ENCODE measurements at places on chromosomes 3 and 15.

DNA sequence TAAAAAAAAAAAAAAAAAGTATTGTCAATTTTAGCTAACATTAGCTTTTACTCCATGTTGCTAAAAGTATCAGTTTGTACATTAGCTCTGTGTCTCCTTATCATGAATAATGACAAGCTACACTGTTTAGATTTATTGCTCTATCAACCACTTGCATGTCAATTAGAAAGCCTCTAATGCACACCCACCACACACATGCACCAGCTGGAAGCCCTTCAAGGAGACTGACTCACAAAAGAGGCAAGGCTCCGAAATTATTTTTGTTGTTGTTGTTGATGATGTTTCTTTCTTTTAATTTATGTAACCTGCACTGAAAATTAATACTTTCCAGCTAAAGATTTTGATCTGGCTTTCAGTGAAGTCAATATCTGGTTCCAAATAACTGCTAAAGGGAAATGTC, 71.5 kb downstream of the ETFA start:
- no peak for DNase-seq

GRCh38 chr3:148307443-148307843, 390.3 kb upstream of the AGTR1 start:
- no peak for DNase-seq

- DNase-seq: no peak
Observed at GRCh38 chr3:140816372-140817195, 125.1 kb upstream of the SLC25A36 start.

DNA sequence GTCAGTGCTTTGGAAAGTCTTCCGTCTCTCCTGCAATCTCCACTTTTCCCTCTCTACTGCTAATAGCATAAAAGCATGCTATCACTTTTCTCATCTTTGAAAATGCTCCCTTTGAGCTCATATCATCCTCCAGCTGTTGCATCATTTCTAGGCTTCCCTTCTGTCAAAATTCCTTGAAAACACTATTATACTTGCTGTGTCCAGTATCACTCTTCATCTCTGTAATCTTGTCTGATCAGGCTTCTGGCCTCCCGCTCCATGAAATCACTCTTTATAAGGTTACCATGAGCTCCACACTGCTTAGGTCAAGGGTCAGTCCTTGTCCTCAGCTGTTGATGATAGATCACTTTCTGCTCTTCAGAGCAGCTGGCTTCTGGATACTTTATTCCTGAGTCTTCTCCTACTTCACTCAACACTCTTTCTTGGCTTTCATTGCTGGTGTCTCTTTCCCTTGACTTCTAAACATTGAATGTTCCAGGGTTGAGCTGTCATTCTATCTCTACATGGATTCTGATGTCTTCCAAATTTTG, 50.9 kb upstream of the SPTSSB start:
- DNase-seq: no peak

DNA sequence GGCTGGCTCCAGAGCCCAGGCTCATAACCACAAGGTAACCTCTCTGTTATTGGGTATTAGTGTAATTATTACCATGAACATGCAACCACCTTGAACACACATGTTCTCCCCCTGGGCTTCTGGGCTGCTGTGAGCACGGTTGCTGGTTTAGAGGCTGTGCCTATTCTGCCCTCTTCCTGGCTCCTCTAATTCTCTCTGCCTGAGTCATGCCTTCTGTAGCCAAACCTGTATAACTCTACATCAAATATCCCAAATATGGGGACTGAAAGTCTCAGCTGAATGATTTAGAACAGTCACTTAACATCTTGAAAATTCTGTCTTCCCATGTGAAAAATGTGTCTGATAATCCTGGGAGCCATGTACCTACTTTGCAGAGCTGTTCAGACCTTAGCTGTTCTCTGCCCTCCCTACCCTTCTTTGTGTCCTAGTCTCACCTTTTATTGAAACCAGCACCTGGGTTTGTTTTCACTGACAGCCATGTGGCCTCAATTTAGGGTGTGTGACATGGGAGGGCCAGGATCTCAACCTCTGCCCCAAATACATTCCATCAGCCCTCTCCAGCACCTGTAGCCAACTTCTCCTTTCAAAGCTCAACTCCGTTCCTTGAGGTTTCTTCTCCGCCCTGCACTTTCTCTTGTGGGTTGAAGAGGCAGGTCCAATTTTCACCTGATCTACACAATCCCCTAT, 60.7 kb downstream of the PDZRN3 start:
- no peak for DNase-seq

GRCh38 chr15:59997070-59997701, 6.9 kb upstream of the FOXB1 start:
- peak; percentile 78 for DNase-seq

DNA sequence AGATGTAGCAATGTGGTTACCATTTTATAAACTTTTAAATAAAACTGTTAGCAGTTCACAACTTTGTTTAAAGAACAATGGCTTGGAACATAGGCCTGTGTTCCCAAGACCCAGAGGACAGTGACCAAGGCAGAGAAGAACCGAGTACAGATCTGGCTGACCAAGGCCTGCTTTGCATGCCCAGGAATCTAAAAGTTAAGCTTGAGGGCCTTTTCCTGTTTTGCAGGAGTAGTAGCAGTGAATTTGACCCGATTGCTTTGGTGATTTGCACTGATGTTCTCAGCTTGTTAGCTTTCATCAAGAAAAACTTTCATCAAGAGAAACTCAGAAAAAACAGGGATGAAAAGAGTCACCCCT, 9.9 kb downstream of the FILIP1L start:
- no peak for DNase-seq

GRCh38 chr15:59138243-59138642, 33.3 kb downstream of the CCNB2 start:
- peak; percentile 64 for DNase-seq

DNA sequence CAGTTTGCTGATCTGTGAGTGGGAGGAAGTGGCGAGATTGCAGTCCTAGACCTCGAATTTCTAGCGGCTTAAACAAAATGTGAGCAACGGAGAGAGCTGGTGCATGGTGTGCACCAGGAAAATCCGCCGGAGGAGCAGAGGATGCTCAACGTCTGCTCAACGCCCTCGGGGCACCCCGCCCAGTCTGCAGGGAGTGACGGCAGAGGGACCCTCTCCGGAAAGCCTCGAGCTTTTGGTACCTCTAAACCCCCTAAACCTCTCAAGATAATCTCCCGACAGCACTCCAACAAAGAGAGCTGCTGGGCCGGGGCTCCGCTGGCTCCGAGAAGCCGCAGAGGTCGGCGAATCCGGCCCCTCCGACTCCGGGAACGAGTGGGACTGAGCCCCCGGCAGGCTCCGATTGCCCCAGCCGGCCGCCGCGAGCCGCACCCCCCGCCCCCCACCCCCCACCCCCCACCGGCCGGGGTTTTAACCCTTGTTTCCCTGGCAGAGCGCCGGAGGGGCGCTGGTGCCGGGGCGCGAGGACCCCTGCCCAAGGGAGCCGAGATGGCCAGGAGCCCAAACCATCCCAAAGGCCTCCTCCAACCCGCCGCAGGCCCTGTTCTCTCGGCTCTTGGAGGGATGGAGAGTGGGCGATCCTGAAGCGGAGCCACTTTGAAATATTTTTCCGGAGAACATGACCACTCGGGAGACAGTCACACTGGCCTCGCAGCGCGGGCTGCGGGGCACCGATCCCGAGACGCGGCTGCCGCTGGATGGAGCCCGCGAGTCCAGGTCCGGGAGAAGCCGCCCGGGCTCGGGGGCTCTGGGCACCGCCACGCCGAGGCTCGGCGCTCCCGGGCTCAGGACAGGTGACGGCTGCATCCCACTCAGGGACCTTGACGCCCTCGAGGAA, 1.5 kb downstream of the MEGF11 start:
- DNase-seq: peak; percentile 43

DNA sequence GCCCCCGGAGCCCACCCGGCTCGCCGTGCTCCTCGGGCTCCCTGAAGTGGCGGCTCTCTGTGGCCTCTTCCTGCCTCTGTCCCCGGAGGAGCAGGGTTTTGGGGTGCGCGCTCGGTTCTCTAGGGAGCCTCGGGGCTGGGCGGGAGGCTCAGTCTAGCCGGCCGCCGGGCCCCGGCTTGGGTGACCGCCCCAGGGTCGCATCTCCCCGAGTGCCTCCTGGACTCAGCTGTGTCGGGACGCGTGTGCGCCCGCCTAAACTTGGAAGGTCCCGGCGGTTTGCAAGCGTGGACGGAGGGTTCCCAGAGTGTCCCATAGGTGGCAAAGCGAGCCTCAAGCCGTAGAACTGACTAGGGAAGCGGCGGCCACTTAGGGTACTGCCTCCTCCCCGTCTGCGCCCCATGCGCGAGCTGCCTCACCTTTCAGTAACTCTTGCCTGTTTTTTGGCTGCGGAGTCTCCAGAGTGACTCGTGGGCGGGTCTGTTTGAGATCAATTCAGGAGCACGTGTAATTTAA, 601 bp downstream of the ACTL6A start:
- peak; percentile 76 for DNase-seq

DNA sequence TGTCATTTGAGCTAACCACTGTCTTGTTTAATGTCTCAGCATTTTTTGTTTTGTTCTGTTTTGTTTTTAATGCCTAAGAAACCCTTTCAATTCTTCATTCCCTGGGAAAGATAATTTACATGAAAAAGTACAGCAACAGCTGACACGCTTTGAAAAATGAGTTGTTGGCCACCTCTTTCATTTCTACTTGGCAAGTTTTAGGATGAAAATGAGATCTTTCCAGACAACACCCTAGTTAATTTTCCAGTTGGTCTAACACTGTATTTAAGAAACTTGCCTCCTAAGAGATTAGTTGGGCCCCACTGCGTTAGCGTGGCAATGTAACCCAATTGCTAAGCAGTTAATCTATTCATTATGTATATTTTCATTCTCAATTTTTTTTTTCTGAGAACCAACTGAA, 194.0 kb upstream of the LRRN1 start:
- no peak for DNase-seq

DNA sequence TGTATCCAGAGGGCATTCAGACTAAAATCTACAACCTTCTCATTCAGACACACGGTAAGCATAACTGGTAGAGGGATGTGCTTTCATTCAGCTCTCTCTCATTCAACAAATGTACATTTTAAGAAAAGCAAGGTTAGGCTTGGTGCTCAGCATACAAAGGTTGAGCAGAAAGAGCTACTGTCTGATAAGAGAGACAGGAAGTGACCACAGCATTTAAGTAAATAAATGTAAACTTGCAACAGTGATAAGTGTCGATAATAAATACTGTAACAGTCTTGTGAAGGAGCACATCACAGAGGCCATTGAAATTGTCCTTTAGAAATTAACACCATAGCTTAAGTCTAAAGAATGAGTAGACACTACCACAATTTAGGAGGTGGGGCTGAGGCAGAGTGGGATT, 3.4 kb downstream of the CD96 start:
- no peak for DNase-seq

GRCh38 chr3:136750897-136751315, 1.3 kb downstream of the STAG1 start:
- no peak for DNase-seq

GRCh38 chr3:853489-853888, 239.3 kb upstream of the CNTN6 start:
- DNase-seq: no peak

GRCh38 chr3:108378153-108378951, 82.0 kb downstream of the HHLA2 start:
- no peak for DNase-seq

- no peak for DNase-seq
Observed at GRCh38 chr3:143637133-143637532, 211.1 kb downstream of the SLC9A9 start.

DNA sequence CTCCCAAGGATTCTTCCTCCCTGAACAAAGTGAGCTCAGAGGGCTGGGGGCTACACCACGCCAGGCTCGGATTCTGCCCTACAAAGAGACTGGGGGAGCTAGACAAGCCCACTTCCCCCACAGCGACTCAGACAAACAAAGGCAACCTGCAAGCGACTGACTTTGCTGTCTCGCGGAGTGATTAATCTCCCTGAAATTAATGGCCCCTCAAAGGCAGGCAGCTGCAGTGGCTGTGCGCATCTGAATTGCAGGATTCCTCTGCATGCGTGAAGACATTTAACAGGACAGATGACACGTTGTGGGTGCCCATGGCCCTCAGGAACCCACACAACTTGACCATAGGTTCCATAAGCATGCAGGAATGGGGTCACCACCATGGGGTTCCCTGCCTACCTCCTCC, 18.4 kb downstream of the CTXND1 start:
- DNase-seq: no peak

DNA sequence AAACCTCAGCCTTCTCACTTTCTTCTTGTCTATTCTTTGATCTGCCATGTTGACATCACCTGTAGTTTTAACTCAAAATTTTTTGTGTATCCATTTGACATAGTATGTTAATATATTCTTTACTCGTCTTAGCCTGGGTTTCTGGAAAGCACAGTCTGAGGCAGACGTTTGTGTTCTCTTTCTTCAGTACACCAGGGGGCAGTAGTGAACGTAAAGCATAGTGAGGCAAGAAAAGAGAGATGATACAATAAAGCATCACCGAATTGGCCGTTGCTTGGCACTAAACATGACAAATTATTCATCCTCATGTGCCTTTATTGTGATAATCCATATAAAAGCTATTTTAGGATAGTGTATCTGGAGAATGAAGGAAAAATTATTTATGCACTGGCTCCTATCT, 141.0 kb upstream of the MYRIP start:
- DNase-seq: peak; percentile 40

GRCh38 chr3:126679318-126679751, 24.4 kb upstream of the TXNRD3 start:
- peak; percentile 78 for DNase-seq

DNA sequence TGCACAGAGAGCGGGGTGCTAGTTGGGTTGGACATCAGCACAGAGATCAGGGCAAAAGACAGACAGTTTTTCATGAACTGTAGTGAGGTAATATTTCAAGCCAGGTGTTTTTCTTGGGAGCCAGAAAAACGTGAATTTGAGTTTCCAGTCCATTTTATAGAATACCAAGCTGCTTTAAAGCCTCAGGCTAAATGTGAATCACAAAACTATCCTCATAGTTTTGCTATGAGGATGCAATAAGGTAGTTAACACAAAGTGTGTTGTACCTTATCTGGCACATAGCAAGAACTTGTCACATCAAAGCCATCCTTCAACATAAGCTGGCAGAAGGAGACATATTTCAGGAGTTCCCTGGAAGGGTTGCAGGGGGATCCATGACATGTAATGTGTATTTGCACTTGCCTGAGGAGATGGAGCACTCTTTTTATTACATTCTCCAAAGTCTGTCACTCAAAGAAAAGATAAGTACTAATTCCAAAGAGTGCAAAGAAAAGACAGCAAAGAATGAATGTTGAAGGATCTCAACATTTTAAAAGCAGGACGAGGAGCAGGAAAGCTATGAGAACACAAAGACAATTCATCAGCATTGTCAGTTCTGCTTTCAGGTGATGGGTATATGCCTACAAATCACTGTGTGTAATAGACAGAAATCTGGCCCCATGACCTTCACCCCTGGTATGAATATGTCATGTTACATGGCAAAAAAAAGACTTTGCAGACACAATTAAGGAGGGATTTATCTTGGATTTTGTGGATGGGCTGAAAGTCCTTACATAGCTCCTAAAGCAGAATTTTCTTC, 1046.4 kb downstream of the NTRK3 start:
- no peak for DNase-seq

GRCh38 chr3:57423335-57423734, 120.8 kb downstream of the DNAH12 start:
- DNase-seq: no peak

Measured in activated CD4-positive, alpha-beta T cell treated with anti-CD3 and anti-CD28 coated beads, Interleukin-2, amount 50 U/mL, for 16 hours (primary cell).